ENCODE measurements at places on chromosomes 16 and 17.

- peak; percentile 89 for DNase-seq
Observed at GRCh38 chr17:45425125-45425983, 7.3 kb downstream of the ARHGAP27 start.

DNA sequence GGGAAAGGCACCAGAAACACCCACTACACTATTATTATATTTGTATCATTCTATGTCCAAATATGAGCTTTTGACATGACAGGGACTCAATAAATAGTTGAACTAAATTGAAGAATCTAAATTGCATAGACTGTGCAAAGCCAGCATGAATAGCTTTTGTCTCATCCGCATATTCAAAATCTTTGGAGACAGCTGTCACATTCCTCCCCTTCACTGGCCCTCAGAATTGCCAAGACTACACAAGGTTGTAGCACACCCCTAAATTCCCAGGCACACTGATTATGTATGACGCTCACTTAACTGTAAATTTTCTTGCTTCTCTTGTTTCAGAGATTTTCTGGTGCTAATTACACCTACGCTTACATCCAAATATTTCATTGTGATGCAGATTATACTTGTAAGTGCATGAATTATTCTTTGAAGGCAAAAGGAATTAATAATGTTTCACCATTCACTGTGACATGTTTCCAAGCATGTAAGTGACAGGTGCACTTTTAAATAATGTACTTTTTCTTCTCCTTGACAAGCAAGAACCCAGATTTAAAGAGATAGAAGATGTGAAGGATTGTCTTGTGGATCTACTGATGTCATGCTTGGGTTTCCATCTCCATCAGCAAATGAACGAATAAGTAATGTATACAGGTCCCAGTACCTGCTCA lies 47.5 kb downstream of the CA10 start:
- DNase-seq: no peak

DNA sequence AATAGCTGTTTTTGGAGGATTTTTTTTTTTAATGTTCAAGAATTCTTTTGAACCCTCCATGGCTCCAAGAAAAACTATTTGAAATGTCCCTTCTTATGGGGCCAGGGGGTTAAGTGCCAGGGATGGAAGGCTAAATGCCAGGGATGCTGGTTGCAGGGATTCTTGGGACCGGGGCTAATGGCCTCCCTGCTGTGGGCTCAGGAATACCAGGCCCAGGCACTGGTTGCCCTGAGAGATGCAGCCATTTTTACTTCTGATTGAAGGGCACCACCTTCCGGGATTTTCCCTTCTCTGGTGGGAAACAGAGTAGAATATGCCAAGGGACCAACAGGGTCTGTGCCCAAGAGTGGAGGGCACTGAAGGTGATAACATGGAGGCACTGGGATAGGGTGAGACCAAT lies 10.9 kb upstream of the KAT7 start:
- no peak for DNase-seq

DNA sequence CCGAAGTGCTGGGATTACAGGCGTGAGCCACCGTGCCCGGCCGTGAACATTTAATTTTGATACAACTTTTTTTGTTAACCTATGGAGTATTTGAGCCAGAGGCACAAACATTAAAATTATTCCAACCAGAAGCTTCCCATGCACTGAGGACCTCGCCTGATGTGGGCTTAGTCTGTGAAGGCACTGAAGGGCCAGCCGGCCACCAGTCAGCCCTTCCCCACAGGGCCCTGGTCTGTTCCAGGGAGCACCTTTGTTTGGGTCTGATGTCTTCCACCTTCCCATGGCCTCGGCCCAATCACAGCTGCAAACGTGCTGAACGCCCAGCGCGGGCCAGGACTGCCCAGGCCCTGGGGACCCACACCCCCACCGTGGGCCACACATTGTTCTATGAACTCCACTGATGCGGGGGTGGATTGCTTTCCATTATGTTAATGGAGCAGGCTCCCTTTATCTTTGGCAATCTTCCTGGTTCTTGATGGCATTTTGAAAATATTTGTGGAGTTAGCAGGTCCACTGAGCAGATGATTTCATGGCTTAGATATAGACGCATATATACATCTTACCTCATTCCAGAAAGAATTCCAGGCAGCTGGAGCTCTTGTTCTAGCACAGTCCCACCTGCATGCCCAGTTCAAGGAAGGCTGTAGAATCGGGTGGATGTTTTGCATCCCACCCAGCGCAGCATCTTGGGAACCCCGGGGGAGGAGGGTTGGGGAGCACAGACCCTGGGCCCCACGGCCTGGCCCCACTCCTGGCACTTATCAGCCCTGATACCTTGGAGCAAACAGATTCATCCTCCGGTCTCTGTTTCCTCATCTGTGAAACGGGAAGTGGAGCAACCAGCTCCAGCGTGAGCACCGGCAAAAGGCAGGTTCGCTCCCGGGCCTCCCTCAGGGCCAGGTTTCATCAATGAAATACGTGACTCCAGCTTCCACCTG lies 14.5 kb downstream of the SPIRE2 start:
- peak; percentile 72 for DNase-seq

GRCh38 chr17:13400491-13400890 lies 201.2 kb downstream of the HS3ST3A1 start:
- DNase-seq: no peak

DNA sequence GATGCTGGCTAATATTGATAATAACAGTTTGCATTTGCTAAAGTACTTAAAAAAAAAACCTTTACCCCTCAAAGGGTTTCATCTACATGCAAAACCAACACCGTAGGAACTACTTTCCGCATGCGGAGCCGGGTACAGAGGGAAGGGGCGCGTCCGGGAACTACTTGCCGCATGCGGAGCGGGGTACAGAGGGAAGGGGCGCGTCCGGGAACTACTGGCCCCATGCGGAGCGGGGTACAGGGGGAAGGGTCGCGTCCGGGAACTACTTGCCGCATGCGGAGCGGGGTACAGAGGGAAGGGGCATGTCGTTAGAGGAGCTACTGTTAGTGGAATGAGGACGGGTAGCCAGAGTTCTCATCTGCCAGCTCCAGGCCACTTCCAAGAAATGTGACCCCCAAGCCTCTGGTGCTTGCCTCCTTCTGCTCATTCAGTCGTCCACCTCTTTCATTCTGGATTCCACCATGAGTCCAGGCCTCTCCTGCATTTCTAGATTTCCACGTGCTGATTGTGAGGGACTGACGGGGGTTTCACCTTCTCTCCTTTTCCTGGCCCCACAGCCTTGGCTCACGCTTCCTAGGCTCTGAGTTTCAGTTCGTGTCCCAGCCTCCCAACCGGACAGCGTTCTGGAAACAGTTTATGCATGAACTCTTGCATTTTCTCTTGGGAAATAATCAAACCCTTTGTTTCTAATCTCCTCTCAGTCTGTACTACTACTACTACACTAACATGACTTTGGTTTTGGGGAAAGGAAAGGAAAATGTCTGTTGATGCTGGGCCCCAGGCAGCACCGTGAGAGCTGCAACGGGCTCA lies 26.9 kb downstream of the MINK1 start:
- no peak for DNase-seq

- peak; percentile 82 for DNase-seq
Observed at GRCh38 chr17:71472809-71473789, 647.7 kb upstream of the SOX9 start.

DNA sequence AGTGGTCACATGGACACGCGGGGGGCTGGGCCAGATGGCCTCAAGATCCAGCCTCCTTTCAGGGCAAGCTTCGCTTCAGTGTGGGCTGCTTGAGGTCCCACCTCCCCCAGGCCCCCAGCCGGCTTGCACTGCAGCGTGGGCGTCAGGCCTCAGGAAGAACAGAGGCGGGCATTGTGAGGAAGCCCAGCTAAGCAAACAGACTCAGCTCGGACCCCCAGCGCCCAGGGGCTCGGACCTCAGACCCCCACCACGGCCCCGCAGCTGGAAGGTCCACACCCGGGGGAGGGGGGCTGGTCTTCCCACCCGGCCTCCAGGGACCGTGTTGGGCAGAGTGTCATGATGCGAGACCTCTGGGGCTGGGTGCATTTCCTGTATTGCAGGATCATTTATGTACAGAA lies 24.7 kb upstream of the ZNF469 start:
- no peak for DNase-seq

DNA sequence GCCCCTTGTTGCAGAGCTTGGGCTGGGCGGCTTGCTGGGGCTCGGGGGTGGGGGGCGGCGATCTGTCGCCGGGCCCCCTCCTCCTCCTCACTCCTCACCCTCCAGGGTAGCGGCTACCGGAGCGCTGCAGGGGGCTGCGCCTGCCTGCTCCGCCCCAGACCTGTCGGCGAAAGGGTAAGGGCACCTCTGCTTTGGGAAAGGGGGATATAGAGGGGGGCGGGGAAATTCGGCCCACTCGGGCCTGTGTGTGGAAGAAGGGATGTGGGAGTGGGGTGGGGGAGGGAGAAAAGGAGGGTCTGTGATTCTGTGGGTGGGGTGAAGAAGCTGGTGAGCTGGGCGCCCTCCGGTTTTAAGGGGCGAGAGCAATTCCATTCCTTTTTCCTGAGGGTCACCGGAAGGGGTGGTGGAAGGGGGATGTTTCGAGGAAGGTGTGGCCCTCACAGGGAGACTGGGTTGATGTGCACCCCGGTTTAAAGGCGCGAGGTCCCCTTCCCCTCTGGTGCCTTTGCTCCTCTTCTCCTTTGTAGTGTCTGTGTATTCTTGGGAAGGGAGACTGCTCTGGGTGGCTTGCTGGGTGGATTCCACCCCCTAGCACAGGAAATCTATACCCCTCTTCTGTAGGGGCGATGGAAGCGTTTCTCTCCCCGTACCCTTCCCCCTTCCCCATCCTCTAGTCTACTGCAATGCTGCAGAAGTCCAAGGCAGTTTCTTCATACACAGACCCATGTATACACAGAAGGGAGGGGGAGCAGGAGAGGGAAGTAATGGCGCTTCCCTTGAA lies 878 bp downstream of the TAOK1 start:
- DNase-seq: peak; percentile 47

- no peak for DNase-seq
Observed at GRCh38 chr17:28485049-28485448, 11.6 kb downstream of the SLC13A2 start.

DNA sequence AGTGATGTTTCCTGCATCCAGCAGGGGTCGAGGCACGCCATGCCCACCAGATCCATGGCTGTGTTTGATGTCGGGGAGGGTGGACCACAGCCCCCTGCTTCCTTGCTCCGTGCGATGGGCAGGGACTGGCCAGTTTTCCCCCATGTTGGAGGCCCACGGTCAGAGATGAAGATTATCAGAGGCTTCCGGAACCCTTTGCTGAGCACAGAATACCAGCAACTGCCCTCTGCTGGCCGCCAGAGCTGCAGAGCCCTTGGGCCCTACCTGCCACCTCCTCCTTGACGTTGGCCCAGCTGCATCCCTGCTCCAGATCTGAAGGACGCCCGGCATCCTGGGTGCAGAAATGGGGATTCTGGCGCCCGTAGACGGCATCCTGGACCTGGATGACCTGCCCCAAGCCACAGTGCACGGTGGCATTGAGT lies 23.7 kb upstream of the BCO1 start:
- DNase-seq: peak; percentile 43

DNA sequence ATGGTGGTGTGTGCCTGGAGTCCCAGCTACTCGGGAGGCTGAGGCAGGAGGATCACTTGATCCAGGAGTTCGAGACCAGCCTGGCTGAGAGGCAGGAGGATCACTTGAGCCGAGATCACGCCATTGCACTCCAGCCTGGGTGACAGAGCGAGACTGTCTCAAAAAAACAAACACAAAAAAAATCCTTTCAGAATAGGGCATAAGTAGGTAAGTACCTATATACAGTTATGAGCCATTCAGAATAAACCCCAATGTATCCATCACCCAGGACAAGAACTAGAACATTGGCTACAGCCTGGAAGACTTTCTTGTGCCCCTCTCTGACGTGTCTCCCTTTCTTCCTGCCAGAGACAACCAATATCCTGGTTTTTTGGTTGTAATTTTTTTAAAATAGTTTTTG lies 54.3 kb downstream of the CYB5B start:
- no peak for DNase-seq

GRCh38 chr17:58303971-58304749 lies 23.4 kb upstream of the MPO start:
- DNase-seq: peak; percentile 67

DNA sequence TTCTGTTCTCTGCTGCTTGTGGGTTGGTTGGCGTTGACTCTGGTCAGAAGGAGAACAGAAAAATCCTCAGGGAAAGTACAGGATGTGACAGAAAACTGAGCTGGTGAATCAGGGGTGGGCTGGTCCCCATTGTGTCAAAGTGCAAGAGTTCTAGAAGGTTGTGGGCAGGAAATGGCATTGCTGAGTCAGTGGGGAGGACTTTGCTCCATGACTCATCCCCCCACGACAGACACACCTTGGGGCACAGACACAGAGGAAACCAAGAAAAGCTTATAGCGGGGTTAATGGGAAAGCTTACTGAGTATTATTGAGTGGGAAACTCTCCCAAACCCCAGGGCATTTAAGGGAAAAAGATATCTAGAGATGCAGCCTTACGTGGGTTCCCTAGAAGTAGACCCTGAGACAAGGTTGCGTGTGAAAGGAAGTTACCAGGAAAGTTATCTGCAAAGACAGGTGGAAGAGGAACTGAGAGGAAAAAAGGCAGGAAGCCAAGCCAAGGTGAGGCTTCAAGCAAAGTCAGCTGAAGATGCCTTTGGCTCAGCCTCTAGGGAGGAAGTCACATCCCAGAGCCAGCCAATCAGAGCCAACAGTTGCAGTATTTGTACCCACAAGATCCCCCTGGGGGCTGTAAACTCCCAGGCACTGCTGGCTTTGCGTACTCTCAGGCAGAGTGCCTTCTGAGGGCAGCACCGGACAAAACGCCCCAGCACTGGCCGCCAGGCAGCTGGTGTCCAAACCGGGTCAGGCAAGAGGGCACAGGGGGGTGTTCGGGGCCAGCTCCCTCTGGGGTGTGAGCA lies 86.4 kb downstream of the FOXL1 start:
- peak; percentile 99 for DNase-seq

- peak; percentile 57 for DNase-seq
Observed at GRCh38 chr16:58814348-58814801, 80.3 kb upstream of the GOT2 start.

GRCh38 chr16:28820016-28820415 lies 2.8 kb upstream of the ATXN2L start:
- no peak for DNase-seq
